ENCODE measurements at places on chromosomes 5 and 9.

GRCh38 chr5:149931992-149932436 is 12.6 kb downstream of the PDE6A start:
- DNase-seq = no peak

DNA sequence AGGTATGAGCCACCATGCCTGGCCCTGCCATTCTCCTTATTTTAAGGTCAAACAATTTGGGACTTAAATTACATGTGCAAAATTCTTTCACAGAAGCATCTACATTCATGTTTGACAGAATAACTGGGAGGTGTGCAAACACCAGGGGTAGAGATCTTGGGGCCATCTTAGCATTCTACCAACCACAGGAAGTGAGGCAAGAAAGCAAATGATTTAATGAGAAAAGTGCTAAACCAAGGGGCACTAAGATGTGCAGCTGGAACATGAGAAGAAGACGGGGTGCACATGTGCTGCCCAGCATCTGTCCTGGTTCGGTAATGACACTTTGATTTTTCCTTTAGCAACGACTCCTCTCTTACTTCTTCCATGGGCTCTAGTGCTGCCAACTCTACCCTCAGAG is 1.2 kb upstream of the F12 start:
- DNase-seq = no peak

DNA sequence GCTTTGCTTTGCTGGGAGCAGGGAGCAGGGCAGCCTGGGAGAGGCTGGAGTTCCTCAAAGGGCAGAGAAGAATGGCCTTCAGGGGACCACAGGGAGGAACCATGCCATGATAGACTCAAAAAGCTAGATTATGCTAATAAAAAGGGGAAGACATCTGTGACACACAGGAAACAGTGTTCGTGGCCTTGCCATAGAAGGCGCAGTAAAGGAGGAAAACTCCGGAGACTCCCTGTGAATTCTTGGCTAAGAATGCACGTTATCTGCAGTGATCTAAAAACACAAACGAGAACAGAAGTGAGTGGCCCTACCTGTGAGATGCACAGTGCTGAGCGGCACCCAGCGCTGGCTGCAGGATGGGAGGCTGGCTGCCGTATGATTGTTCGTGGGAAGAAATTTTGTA is 15.9 kb upstream of the LTC4S start:
- DNase-seq = no peak

DNA sequence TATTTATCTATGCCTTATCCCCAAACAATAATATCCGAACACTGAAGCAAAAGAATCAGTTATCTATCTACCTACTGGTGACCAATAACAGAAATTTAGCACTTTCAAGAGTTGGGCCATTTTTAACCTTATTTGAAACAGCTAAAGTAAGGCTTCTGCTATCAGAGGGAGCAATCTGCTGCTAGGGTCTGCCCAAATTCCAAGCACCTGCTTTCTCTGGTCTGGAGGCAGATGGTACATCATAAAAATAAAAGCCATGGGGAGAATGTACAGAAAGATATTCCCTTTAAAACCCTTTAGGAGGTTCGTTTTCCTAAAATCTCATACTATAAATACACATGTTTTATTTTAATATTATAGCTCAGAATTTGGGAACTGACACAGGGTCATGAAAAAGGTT is 37.7 kb upstream of the ARSB start:
- DNase-seq = no peak

DNA sequence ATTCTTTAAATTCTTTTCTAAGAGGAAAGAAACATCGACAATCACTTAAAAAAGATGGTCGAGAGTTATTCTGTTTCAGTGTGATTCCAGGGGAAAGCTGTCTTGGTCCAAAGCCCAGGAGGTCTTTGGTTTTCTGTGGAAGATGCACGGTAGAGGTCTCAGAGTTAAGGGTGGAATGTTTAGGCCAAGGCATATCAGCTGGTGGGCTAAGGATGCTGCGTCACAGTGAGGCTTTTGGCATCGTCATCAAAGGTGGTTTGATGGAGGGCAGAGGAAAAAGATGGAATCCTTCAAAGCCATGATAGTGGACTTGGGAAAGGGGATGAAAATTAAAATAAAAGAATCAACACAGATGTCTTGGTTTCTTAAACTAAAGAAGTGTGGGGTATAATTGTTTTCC is 137.3 kb upstream of the ANKH start:
- no peak for DNase-seq

GRCh38 chr9:121194730-121195129 is 6.9 kb downstream of the RAB14 start:
- no peak for DNase-seq

DNA sequence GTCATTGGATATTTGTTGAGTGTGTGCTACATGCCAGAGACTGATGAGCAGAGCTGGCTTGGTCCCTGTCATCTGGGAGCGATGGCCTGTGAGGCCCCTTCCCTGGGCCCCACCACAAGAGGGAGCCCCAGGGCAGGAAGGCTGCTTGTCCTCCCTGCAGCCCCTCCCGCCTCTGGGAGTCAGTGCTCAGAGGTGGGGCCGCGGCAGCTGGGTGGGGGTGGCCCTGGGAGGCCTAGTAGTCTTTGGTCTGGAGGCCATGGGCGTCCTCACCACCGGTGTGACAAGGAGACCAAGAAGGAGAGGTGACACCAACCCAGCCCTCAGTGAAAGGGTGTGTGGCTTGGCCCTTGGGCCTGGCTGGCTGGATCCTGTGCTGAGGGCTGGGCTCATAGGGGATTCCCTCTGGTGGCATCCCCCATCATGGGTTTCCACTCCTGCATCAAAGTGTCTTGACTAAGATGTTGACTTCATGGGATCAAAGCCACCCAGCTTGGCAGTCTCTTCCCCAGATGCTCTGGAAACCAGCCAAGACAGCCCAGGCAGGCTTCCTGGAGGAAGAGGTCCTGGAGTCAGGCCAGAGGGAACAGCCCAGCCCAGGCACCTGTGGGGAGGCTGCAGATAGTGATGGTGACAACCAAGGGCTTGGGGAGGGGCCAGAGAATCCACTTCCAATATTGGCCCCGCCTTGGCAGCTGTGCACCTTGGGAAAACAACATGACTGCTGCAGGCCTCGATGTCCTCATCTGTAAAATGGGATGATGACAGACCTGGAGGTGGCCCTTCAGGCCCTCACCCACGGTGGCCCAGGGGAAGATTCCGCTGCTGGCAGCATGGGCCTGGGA is 166.7 kb downstream of the GAPVD1 start:
- DNase-seq = no peak
